Prostate gland (tissue), 2 donors: ENCODE measurements at places on chromosomes 1 and 21.

- DNase-seq = no peak
Observed at GRCh38 chr1:221712198-221712684, 29.6 kb downstream of the DUSP10 start.

DNA sequence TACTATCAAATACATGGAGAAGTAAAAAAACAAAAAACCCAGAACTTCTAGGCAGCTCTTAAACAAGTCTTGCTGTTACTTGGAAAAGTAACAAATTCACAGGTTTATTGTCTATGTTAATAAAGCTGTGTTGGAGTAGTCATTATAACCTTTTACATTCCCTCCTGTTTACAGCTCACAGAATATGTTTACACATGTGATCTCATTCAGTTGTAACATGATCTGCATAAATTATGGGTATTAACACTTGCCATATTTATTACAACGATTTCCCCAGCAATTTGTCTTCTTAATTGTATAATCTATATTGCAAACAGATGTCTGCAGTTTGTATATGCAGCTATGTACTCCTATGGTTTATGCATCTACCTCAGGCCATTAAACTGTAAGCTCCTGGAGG is 28.6 kb downstream of the ERG start:
- no peak for DNase-seq

DNA sequence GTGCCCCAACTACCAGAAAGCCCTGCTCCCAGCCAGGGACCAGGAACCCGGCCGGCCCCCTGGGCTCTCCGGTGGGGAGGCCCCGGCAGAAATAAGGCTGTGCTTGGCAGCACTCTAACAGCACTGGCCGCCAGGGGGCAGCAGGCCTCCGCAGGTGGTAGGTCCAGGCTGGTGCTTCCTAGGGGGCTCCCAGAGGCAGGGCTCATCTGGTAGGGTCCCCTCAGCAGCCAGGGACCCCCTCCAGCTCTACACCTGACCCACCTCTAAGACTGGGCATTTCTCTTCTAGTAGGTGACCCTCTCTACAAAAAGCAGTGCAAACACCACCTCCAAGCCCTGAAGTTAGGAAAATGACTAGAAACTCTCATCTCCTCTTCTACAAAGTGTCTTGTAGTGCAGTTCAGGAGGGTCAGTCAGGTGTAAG is 85.6 kb downstream of the STUM start:
- peak; percentile 79 for DNase-seq

DNA sequence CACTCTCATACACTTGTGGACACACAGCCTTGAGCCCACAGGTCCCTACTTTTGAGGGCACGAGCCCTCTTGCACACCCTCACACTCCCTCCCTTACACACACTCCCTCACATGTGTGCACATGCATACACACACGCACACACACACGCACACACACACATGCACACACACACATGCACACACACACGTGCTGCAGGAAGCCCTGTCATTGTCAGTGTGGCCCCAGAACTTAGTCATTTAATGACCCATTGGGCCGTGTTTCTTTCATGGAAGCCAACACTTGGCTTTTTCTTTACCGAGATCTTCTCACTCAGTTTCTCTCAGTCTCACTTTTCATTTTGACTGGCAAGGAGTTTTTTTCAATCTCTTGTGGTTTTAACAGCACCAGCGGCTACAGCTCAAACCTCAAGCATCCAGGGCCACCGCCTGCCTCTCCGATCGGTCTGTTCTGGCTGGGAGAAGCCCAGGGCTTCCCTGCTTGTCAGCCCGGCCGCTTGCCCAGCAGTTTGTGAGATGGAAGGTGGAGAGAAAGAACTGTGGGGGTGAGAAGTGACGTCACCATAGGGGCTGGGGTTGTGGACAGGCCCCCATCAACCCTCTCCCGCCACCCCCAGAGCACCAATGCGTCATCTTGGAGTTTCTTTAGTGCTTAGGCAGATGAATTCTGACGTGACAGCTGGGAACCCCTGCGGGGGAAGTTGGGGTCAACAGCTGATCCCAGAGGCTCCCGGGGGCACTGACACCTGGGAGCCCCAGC is 15.8 kb upstream of the TNFRSF8 start:
- DNase-seq = no peak

DNA sequence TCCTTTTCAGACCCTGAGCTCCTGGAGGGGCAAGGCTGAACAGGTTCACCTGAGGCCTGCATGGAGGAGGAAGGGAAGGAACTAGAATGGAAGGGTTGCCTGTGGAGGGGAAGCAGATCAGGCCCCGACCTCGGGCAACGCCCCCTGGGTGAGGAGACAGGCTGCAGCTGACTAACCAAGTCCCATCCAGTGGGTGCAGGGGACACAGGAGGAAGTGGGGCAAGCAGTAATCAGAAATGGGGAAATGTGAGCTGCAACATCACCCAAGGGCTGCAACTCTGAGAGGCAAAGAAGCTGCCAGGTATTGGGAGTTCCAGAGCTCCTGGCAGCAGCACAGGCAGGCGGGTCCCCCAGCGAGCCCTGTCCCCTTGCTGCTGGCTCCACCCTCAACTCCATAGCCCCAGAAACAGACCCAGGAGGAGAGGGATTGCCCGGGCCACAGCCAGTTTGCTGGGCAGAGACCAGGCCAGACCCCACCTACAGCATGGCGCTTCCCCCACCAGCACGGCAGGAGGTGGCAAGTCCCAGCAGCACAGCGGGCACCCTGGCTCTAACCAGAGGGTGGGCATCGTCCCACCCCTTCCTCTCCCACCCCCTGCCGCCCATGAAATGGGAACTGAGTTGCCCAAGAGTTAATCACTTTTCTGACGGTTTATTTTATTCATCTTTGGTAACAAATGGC is 38.5 kb downstream of the MRPL37 start:
- no peak for DNase-seq
